ENCODE measurements at places on chromosomes 7 and 10.

DNA sequence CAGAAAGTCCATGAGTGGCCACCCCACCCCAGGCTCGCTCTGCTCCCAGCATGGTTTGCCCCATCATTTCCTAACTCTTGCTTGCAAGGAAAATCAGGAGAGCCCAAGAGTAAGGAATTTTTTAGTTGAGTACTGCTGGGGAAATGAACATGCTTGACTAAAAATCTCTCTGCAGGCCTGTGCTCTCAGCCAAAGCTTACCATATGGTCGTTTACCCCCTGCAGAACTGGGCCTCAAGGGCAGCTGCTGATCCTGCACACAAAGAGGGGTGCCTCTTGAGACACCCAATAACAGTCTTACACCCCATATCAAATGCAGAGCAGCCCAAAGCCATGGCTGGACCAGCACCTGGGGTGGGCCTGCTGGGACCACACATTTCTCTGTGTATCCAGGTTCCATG lies 183.2 kb downstream of the CXCL12 start:
- DNase-seq = no peak
- H3K27me3 ChIP-seq = no peaks in the 10 kb centered on the region
- no peak overlapping the region for H3K4me3 ChIP-seq
- no peak overlapping the region for H3K27ac ChIP-seq
- no peaks in the 10 kb centered on the region for H3K36me3 ChIP-seq
- no peaks in the 10 kb centered on the region for H3K4me1 ChIP-seq

- no peaks in the 10 kb centered on the region for H3K27me3 ChIP-seq
- H3K27ac ChIP-seq = peak overlapping the region; percentile 43
- peaks cover 15% of the 10 kb centered on the region for H3K36me3 ChIP-seq
- peak overlapping the region; percentile 93 for H3K4me3 ChIP-seq
- no peak for DNase-seq
These were observed 4.0 kb downstream of the INPP5A start for GRCh38 chr10:132541601-132542011.

GRCh38 chr10:121281576-121281975 lies 316.7 kb downstream of the FGFR2 start:
- DNase-seq = no peak
- H3K27me3 ChIP-seq = no peaks in the 10 kb centered on the region
- H3K36me3 ChIP-seq = no peaks in the 10 kb centered on the region
- H3K4me1 ChIP-seq = no peaks in the 10 kb centered on the region

DNA sequence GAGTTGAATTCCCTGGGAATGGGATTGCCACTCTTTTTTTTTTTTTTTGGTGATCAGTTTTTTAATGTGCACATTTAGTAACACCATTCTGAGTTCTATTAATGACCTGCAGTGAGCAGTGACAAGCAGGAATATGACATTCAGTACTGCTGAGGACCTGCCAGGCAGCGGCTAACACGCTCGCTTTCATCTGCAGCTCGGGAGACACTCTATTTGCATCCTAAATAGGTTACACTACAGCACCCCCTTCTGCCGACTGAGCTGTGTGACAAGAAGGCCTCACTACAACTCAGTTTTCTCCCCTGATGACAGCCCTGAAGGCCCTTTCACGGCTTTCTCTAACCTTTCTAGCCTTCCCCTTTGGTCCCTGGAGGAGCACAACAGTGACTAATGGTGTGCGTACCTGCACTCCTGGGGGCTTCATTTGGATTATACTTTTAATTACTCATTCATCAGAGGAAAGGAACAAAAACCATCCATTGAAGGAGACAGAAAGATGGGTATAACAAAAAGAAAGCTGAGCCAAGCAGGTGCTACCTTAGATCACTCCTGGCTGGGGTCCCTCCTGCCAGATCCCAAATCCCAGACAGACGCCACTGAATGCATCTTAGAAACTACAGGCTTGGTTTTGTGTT lies 872.4 kb downstream of the LRMDA start:
- H3K27me3 ChIP-seq = no peaks in the 10 kb centered on the region
- no peak overlapping the region for H3K4me3 ChIP-seq
- H3K4me1 ChIP-seq = no peaks in the 10 kb centered on the region
- DNase-seq = no peak
- H3K36me3 ChIP-seq = no peaks in the 10 kb centered on the region

DNA sequence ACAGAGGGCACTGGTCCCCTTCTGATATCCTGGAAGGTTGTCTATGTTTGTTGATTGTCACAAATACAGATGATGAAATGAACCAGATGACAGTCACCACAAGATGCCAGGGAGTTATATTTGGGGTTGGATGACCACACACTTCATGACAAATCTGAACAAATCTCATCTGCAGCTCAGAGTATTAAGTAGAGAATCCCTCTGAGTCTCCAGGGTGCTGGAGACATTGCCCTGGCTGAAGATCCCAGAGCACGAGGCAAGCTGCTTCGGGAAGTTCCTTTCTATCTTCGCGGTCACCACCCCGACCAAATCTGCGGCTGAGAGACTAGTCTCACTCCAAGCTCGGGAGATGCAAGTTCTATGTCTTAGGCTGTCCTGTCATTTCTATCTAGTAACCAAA lies 9.0 kb downstream of the DENND2A start:
- no peaks in the 10 kb centered on the region for H3K4me1 ChIP-seq
- no peak overlapping the region for H3K27ac ChIP-seq
- H3K4me3 ChIP-seq = no peak overlapping the region
- H3K36me3 ChIP-seq = no peaks in the 10 kb centered on the region
- DNase-seq = no peak

- peaks cover 4% of the 10 kb centered on the region for H3K4me1 ChIP-seq
- no peak overlapping the region for H3K4me3 ChIP-seq
- H3K27ac ChIP-seq = no peak overlapping the region
- H3K27me3 ChIP-seq = peaks cover 10% of the 10 kb centered on the region
- no peaks in the 10 kb centered on the region for H3K36me3 ChIP-seq
These were observed 1.8 kb downstream of the LRRC17 start for GRCh38 chr7:102914585-102914984.

DNA sequence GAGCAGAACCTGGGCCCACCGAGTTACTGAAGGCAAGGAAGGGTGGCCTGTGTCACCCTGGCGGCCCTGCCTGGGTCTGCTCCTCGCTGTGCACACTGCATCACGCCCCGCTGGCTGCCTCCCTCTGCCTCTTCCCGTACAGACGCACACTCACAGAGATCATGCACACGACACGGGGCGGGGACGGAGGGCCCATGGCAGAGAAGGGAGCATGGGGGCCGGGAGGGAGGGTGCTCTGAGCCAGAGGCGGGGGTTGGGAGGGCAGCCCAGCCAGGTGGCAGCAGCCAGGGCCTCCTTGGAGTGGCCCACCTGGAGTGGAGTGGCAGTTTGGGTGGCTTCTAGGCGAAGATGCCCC lies 16.6 kb downstream of the BUD23 start:
- no peak overlapping the region for H3K27ac ChIP-seq
- no peaks in the 10 kb centered on the region for H3K4me1 ChIP-seq
- H3K4me3 ChIP-seq = no peak overlapping the region
- peaks cover 33% of the 10 kb centered on the region for H3K36me3 ChIP-seq

DNA sequence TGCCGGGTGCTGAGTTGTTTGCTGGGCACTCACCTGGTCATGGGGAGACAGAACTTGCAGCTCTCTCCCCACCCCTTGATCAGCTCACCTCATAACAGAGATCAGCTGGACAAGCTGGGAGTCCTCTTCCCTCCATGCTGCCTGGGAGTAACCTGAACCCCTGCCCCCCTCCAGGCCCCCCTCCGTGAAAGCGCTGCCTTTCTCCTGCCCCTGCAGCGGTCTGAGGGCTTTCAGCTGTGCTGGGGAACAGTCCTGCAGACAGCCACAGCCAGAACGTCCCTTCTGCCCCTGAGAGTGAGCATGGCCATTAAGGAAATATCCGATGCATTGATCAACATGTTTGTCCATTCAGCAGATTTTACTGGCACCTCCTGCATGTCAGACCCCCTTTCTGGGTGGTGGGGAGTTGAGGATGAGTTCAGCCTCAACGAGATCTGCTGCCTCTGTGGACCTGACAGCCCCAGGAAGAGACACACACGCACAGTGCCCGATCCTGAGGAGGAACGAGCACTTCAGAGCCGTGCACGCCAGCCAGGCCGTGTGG lies 4.5 kb downstream of the FAM20C start:
- no peak overlapping the region for H3K4me3 ChIP-seq
- no peak for DNase-seq
- H3K27ac ChIP-seq = no peak overlapping the region
- peaks cover 21% of the 10 kb centered on the region for H3K27me3 ChIP-seq
- no peaks in the 10 kb centered on the region for H3K4me1 ChIP-seq

DNA sequence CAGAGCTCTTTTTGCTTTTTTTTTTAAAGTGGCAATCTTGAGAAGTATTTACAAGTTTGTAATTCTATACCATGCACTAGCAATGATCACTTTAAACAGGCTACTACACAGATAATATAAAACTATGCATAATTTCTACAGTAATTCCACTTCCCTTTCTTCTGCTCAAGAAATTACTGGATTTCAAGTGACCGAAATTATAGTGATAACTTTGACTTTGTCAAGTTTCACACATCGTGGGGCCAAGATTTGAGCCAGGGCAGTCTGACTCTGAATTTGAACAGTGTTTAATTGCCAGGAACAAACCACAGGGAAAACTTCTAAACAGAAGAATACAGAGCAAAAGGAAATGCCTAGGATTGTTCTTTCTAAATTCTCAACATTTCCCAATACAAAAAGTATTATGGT lies 288.3 kb upstream of the MKLN1 start:
- no peak overlapping the region for H3K27ac ChIP-seq
- peaks cover 38% of the 10 kb centered on the region for H3K4me1 ChIP-seq
- H3K4me3 ChIP-seq = no peak overlapping the region
- no peaks in the 10 kb centered on the region for H3K27me3 ChIP-seq

GRCh38 chr10:13001041-13001886 lies at the start of gene CCDC3:
CCDC3 (minus strand) TSS chr10:13001713; CDS start chr10:13001570, 143 bp downstream.
- H3K4me3 ChIP-seq = peak within 1 kb of the TSS; percentile 63
- no peak for DNase-seq
- H3K36me3 ChIP-seq = no peaks in the 10 kb centered on the region
- peaks cover 3% of the 10 kb centered on the region for H3K4me1 ChIP-seq

DNA sequence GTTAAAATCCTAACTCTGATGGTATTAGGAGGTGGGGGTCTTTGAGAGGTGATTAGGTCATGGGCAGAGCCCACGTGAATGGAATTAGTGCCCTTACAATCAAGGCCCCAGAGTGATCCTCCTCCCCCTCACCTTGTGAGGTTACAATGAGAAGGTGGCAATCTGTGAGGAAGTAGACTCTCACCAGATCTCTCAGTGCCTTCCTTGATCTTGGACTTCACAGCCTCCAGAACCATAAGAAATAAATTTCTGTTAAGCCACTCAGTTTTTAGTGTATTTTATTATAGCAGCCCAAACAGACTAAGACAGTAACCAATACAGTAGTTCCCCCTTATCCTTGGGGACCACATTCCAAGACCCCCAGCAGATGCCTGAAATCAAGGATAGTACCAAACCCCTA lies 32.0 kb downstream of the STRA8 start:
- no peak overlapping the region for H3K27ac ChIP-seq
- no peaks in the 10 kb centered on the region for H3K36me3 ChIP-seq
- no peak for DNase-seq
